NCI-H1930 (cell line): ENCODE measurements at places on chromosomes 3 and 15.

- no peak for DNase-seq
Measured at GRCh38 chr3:148315756-148316155, 381.9 kb upstream of the AGTR1 start.

DNA sequence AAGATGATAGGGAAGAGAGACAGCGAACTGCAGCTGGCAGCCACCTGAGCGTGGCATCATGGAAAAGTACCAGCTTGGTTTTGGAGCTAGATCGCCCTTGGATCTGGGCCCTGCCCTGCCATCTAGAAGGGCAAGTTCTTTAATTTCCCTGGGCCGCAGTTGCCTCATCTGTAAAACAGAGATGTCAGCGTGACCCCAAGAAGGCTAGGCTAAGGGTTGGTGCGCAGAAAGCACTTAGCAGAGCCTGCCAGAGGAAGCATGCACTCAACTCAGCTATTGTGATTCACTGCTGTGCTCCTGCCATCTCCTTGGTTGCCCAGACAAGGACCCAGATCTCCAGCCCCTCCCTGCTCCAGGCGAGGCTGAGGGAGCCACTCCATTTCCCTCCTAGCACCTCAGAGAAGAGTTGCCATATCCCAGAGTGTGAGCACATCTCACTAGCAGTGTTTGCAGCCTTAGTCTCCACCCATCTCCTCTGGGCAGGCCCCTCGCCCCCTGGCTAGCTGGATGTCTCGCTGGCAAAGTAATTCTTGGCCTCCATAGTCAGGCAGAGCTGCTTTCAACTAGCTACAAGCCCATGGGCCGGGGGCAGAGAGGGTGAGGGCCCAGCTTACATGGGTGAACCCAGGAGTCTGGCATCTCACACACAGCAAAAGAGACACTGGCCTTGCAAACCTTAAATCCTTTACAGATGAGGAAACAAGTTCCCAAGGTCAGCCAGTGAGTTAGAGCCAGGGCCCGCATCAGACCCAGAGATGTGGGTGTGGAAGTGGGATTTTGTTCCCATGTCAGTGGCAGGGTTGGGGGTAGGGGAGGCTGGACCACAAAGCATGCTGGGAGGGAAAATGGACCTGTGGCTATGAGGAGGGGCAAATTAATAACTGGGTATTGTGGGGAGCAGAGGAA lies 280.7 kb upstream of the TLE3 start:
- no peak for DNase-seq

DNA sequence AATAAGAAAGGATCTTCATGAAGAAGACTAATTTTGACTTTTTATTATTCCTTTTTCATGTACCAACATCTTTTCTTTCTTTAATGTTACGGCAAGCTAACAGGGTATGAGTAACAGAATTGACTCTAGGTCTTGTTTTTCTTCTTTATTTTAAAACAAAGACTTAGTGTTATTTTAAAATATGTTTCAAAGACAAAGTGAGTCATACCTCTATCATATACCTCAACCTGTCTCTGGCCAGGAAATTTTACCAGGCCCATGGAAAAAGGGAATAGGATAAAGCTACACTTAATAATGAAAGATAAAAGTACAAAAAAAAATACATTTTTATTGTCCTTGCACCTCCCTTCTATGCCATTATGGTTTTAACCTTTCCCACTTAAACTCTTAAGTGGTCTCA lies 57.4 kb downstream of the ZNF148 start:
- no peak for DNase-seq

DNA sequence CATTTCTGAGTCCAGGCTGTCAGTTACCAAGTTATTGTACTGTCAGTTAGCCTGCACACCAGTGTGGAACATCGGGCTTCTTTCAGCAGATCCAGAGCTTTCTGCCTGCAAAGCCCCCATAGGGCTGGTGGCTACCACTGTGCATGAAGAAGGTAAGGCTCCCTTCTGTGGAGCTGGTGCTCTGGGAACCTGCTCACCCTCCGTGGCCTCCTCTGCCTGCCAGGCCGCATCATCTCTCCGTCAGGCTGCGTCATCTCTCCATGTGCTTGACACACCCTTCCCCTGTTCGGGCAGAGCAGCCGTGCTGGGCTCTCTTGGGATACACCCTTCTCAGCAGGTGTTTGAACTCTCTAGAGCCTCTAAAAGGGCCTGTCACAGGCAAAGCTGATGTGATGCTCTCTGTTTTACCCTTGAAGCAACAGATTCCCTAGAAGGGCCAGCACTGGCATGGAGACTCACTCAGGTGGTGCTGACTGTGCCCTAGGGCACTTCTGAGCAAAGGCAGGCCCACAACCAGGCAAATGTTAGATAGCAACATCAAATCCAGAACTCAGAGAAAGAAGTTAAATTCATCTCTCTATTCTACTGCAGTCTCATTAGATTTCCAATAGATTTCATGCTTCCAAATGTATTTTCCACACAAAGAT lies 261.1 kb downstream of the EPHB1 start:
- DNase-seq = no peak

- DNase-seq = no peak
Measured at GRCh38 chr3:105834768-105835167, 34.0 kb downstream of the CBLB start.

- DNase-seq = no peak
Measured at GRCh38 chr15:73994912-73995622, 551 bp downstream of the PML start.

DNA sequence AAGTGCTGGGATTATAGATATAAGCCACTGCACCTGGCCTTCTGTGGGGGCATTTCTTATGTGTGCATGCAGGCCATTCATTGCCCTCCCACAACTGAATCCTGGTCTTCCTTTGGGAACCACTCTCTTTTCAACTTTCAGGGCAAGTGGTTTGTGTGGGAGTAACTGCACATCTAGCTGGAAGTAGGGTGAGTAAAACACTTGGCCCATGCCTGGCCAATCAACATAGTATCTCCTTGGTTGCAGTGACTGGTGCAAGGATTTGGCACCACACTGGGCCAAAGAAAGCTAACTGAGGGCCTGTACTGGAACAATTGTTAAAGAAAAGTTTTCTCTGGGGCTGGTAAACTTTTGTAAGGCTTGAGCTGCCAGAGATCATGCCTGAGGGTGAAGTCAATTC lies 189.2 kb upstream of the FEZF2 start:
- DNase-seq = no peak

GRCh38 chr15:40769274-40770146 lies at the start of gene C15orf62:
Gene C15orf62 (plus strand): TSS chr15:40769980. CDS start chr15:40770496, 516 bp downstream.
- DNase-seq = no peak

DNA sequence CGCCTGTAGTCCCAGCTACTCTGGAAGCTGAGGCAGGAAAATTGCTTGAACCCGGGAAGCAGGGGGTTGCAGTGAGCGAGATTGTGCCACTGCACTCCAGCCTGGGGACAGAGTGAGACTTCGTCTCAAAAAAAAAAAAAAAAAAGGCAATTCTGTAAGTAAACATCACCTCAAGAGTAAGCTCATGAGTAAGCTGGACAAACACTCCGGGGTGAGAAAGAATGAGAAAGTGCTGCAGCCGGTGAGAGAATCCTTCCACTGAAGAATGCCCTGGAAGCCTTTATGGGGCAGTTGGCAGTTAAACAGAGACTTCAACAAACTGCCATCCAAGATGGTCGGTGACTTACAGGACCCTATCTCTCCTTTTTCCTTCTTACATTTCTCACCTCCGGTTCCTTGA lies 47.5 kb downstream of the FEZF2 start:
- DNase-seq = no peak
